ENCODE measurements at places on chromosomes 16 and 17.

GRCh38 chr16:13178318-13178717 is 276.9 kb downstream of the SHISA9 start:
- no peaks in the 10 kb centered on the region for H3K27me3 ChIP-seq
- H3K27ac ChIP-seq = no peak overlapping the region
- no peak overlapping the region for H3K4me3 ChIP-seq
- H3K4me1 ChIP-seq = no peaks in the 10 kb centered on the region

DNA sequence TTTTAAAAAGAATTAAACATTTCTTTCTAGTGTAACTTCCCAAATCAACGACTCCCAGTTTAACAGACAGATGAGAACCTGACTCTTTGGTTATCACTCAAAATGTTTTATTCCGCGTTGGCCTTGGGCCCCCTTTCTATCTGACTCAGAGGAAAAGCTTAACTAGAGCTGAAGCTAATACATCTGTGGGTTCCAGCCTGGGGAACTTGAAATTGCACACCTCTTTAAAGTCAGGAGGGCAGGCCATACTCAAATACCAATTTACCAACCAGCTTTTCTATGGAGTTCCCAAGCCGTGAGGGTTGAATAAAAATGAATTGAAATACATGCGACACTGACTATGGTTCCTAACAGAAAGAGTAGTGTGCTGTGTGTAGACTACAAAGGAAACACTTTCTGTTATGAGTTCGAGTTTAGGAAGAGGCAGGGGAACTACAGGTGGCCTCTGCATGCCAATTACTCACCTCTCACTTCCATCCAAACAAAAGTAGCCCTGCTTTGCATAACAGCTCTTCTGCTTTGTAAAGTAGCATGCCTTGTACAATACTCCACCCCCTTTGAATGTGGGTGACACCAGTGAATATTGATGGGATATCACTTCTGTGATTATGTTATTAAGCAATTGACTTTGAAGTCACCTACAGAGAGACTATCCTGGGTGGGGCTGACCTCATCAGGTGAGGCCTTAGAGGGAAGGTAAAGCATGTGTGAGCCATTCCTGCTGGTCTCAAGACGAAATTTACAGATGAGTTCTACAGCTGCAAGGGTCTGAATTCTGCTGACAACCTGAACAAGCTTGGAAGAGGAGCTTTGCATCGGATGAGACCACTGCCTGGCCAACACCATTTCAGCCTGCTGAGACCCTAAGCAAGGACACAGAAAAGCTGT is 92.1 kb downstream of the WDR59 start:
- no peak overlapping the region for H3K4me3 ChIP-seq
- H3K36me3 ChIP-seq = peaks cover 31% of the 10 kb centered on the region
- H3K27me3 ChIP-seq = no peaks in the 10 kb centered on the region
- H3K4me1 ChIP-seq = no peaks in the 10 kb centered on the region

GRCh38 chr17:7560172-7561027 is 1.3 kb upstream of the SENP3 start:
- H3K36me3 ChIP-seq = peaks cover 20% of the 10 kb centered on the region
- H3K27ac ChIP-seq = peak overlapping the region; percentile 82
- H3K4me1 ChIP-seq = peaks cover 20% of the 10 kb centered on the region
- peak overlapping the region; percentile 61 for H3K4me3 ChIP-seq
- DNase-seq = peak; percentile 85
- no peaks in the 10 kb centered on the region for H3K27me3 ChIP-seq

DNA sequence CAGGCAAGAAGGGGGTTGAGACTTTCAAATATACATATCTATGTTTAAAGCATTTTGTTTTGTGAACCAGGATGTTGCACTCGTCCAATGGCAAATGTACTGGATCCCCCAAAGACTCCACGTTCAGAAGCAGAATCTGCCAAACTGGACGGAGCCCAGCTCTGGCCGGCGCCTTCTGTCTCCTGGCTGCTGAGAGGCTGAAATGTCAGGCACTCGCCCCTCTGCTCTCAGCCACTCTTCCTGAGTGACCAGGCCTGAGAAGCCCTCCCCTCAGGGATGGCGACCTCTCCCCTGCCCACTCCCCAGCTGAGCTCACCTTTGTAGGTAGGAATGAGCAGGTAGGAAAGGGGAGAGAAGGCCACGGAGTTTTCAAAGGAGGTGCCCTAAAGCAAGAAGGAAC is 187.5 kb upstream of the FOXF1 start:
- H3K4me3 ChIP-seq = no peak overlapping the region
- no peaks in the 10 kb centered on the region for H3K4me1 ChIP-seq
- no peaks in the 10 kb centered on the region for H3K27me3 ChIP-seq
- H3K36me3 ChIP-seq = no peaks in the 10 kb centered on the region
- DNase-seq = no peak

GRCh38 chr16:15538507-15538906 is 104.1 kb downstream of the BMERB1 start:
- DNase-seq = no peak
- H3K27me3 ChIP-seq = no peaks in the 10 kb centered on the region
- H3K4me1 ChIP-seq = no peaks in the 10 kb centered on the region
- H3K27ac ChIP-seq = no peak overlapping the region

- no peak within 1 kb of the TSS for H3K4me3 ChIP-seq
- H3K36me3 ChIP-seq = no peaks in the 10 kb centered on the region
- H3K27ac ChIP-seq = no peak within 1 kb of the TSS
- DNase-seq = no peak
- H3K27me3 ChIP-seq = no peaks in the 10 kb centered on the region
- H3K4me1 ChIP-seq = no peaks in the 10 kb centered on the region
Observed at GRCh38 chr17:58192612-58193011, at the start of gene EPX. EPX (plus strand) TSS chr17:58192726; CDS start chr17:58192847, 121 bp downstream.

DNA sequence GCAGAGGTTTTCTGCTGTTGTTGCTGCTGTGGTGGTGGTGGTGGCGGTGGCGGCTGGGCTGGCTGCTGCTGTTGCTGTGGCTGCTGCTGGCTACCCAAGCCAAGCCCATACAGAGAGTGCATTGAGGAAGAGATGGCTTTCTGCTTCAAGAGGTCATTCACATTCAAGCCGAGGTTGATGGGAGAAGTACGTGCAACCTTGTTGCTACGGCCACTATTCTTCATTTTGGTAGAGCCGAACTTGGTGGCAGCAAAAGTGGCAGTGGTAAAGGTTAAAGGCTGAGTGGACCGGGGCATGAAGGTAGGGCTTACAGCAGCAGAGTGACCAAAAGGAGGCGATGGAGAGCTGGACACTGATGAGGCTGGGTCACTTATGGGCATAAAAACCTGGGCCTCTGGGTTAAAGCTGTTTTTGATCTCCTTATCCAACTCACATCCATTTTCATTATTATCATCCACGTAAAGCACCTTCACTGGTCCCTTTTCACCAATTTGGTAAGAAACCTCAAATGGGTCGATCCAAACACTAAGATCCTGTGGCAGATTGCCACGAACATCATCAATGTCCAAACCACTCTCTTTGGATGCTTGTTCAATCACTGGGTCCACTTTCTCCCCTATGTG is 2.8 kb downstream of the TOB1 start:
- DNase-seq = peak; percentile 48
- peaks cover 19% of the 10 kb centered on the region for H3K36me3 ChIP-seq
- H3K27ac ChIP-seq = no peak overlapping the region
- H3K4me3 ChIP-seq = peak overlapping the region; percentile 97

- peaks cover 10% of the 10 kb centered on the region for H3K4me1 ChIP-seq
- H3K4me3 ChIP-seq = no peak overlapping the region
- H3K27me3 ChIP-seq = no peaks in the 10 kb centered on the region
- DNase-seq = no peak
- peaks cover 16% of the 10 kb centered on the region for H3K36me3 ChIP-seq
Observed at GRCh38 chr16:87447323-87447722, 45.5 kb downstream of the ZCCHC14 start.

DNA sequence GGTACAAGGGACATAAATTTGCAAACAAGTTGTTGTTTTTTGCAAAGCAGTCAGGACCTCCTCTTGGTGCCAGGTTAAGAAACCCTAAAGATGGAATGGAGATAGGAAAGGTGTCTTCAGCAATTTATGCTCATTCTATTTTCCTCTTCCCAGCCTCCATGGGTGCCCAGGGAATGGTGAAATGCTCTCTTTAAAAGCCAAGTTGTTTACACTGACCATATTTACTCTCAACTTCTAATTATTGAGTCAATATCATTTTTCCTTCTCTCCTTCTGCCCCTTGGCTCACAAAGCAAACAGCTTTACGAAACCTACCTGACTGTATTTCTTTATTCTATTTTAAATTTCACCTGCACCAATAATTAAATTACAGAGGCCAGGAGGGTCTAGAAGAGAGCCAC is 138.5 kb upstream of the IRX3 start:
- no peak overlapping the region for H3K4me3 ChIP-seq
- no peaks in the 10 kb centered on the region for H3K36me3 ChIP-seq
- no peak for DNase-seq
- H3K27ac ChIP-seq = no peak overlapping the region
- no peaks in the 10 kb centered on the region for H3K27me3 ChIP-seq

DNA sequence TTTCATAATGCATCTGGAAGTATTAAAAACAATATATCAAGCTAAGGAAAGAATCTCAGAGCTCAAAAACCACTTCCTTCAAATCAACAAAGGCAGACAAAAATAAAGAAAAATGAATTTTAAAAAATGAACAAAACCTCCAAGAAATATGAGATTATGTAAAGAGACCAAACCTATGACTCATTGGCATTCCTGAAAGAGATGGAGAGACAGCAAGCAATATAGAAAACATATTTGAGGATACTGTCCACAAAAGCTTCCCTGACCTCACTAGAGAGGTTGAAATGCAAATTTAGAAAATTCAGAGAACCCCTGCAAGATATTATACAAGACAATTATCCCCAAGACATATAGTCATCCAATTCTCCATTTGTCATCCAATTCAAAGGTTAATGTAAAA is 311.3 kb upstream of the SOX9 start:
- no peak overlapping the region for H3K4me3 ChIP-seq
- no peaks in the 10 kb centered on the region for H3K36me3 ChIP-seq
- H3K27ac ChIP-seq = no peak overlapping the region
- H3K27me3 ChIP-seq = no peaks in the 10 kb centered on the region
- H3K4me1 ChIP-seq = no peaks in the 10 kb centered on the region

- H3K4me1 ChIP-seq = no peaks in the 10 kb centered on the region
- H3K36me3 ChIP-seq = no peaks in the 10 kb centered on the region
- H3K27ac ChIP-seq = no peak overlapping the region
- H3K4me3 ChIP-seq = no peak overlapping the region
- H3K27me3 ChIP-seq = no peaks in the 10 kb centered on the region
Observed at GRCh38 chr17:71392715-71393567, 727.9 kb upstream of the SOX9 start.

DNA sequence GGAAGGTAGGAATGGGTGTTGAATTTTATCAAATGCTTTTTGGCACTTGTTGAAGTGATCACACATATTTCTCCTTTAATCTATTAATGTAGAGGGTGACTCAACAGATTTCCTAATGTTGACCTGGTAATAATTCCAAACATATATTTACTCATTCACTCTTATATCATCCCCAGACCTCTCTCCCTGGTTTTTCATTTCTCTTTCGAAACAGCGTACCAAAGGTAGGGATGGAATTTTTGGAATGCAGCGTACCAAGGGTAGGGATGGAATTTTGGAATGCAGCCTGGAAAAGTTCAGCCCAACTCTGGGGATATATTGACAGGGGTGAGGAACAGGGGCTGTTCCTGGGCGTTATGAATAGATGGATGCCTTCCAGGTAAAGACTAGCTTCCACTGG is 7.3 kb downstream of the KIF18B start:
- H3K27me3 ChIP-seq = no peaks in the 10 kb centered on the region
- peak overlapping the region; percentile 42 for H3K27ac ChIP-seq
- no peaks in the 10 kb centered on the region for H3K36me3 ChIP-seq
- peaks cover 15% of the 10 kb centered on the region for H3K4me1 ChIP-seq

GRCh38 chr16:23768581-23768980 is 13.8 kb downstream of the CHP2 start:
- no peaks in the 10 kb centered on the region for H3K4me1 ChIP-seq
- H3K36me3 ChIP-seq = no peaks in the 10 kb centered on the region
- no peak for DNase-seq
- H3K27ac ChIP-seq = no peak overlapping the region
- H3K27me3 ChIP-seq = no peaks in the 10 kb centered on the region

GRCh38 chr17:7667656-7668406 is 17.1 kb downstream of the ATP1B2 start:
- H3K27me3 ChIP-seq = no peaks in the 10 kb centered on the region
- H3K4me1 ChIP-seq = no peaks in the 10 kb centered on the region
- no peak for DNase-seq
- peak overlapping the region; percentile 38 for H3K27ac ChIP-seq

GRCh38 chr16:30619202-30619601 is 9.0 kb upstream of the ZNF689 start:
- DNase-seq = peak; percentile 56
- H3K36me3 ChIP-seq = no peaks in the 10 kb centered on the region
- H3K27ac ChIP-seq = no peak overlapping the region

- no peaks in the 10 kb centered on the region for H3K4me1 ChIP-seq
Observed at GRCh38 chr17:15920758-15921239, 24.1 kb upstream of the ADORA2B start.

- H3K36me3 ChIP-seq = no peaks in the 10 kb centered on the region
- H3K4me1 ChIP-seq = no peaks in the 10 kb centered on the region
- H3K27ac ChIP-seq = no peak overlapping the region
Observed at GRCh38 chr16:78816499-78817195, 717.2 kb downstream of the WWOX start.

DNA sequence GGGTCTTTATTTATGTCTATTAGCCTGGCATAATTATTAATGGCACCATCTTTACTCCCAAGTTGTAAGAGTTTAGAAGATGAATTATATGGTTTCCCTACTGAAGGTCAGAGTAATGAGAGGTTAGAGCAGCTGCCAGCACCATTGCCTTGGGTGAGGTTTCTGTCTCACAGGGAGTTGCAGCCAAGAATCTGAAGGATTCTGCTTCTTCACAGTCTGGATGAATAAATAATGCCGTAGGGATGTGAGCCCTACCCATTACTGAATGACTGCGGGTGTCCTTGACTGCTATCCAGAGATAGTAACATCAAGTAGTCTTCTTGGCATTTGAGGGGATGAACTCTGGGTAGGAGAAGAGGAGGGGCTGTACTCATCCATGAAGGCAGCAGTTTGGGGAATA is 52.8 kb upstream of the SMIM36 start:
- no peak overlapping the region for H3K27ac ChIP-seq
- DNase-seq = no peak
- H3K36me3 ChIP-seq = no peaks in the 10 kb centered on the region
- peaks cover 11% of the 10 kb centered on the region for H3K4me1 ChIP-seq

- H3K27me3 ChIP-seq = no peaks in the 10 kb centered on the region
- H3K36me3 ChIP-seq = no peaks in the 10 kb centered on the region
- peak; percentile 35 for DNase-seq
- peak overlapping the region; percentile 43 for H3K27ac ChIP-seq
- no peak overlapping the region for H3K4me3 ChIP-seq
Observed at GRCh38 chr17:75557075-75557851, 30.3 kb upstream of the MYO15B start.

- H3K4me1 ChIP-seq = peaks cover 16% of the 10 kb centered on the region
- no peak overlapping the region for H3K27ac ChIP-seq
- no peak overlapping the region for H3K4me3 ChIP-seq
Observed at GRCh38 chr16:54985156-54985555, 54.5 kb downstream of the IRX5 start.
